Activated T-cell treated with anti-CD3 and anti-CD28 coated beads, Interleukin-2, amount 50 U/mL, for 72 hours (primary cell): ENCODE measurements at places on chromosomes 1 and 21.

GRCh38 chr1:107019166-107019565, 37.3 kb upstream of the PRMT6 start:
- no peak for DNase-seq

DNA sequence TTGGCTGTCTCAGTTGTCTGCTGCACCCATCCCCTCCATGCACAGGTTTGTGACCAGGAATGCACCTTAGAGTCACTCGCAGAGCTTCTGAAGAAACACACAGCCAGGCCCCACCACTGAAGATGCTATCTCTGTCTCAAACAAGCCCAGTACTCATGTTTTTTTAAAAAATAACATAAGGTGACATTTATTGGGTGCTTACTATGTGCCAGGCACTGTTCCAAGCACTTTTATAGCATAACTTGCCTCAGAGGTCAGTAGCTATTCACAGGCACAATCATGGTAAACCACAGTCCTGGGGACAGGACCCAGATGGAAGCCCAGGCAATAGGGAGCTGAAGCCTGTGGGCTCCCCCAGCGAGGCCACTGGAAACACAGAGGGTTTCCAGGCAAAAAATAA, 8.8 kb upstream of the ATP13A2 start:
- DNase-seq, result no peak

DNA sequence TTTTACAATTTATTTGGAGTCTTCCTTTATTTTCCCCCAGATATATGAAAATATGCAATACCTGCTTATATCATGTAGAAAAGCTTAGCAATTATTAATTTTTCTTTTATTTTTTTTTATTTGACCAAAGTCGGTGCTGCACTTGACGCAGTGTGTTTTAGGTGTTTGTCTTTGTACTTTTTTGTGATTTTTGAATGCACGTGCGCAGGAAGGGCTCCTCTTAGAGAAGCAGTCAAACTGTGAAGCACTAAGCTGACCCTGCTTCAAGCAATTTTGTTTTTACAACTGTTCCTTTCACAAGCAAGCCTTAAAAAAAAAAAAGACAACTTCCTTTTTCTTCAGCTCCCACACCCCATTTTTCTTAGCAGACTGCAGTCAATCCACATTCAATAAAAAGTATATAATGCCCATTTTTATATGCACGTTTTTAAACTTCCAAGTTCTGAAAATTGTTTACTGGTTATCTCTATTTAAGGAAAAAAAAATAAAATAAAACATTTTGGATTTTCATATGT, 267.4 kb downstream of the TM2D1 start:
- no peak for DNase-seq

DNA sequence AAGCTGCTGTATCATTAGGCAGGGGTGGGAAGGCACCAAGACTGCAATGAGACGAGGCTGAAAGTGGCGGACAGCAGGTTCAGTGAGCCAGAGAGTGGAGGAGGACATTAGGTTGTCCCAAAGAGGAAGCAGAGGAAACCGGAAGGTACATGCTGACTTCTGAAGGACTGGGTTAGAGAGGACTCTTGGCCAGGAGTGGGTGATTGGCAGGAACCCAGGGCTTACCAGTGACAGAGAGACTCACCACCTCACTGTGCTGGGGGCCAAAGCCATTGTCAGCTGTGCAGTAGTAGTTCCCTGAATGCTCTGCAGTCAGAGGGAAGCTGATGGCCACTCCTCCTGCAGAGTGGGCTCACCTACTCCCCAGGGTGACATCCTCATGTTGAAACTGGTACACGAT, 41.9 kb upstream of the FCRL4 start:
- no peak for DNase-seq

DNA sequence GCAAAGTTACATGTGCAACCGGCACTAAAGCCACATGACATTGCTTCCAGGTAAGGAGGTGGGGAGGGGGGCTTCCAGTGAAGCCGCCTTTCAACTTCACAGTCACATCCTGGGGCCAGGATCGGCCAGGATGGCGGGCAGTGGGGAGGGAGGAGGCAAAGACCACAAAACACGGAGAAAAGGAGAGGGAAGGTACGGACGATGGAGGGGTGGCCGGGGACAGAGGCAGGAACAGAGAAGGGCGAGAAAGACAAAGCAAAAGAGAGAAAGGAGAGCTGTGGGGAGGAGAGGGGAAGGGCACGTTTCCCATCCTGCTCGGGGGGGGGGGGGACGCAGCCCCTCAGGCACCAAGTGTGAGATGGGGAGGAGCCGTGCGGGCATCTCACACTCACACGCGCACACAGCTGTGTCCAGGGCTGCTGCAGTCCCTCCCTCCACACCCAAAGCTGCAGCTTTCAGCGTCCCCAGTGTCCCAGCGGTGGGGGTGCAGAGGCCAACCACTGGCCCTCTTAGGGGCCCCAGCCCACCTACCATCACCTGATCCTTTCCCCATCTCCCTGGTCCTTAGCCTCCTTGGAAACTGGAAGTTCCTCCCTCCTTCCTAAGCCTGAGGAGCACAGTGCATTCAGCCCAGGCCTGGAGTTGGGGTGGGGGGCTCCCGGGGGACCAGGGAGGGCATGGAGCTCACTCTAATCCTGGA, 2.4 kb downstream of the SH2D5 start:
- DNase-seq, result no peak

DNA sequence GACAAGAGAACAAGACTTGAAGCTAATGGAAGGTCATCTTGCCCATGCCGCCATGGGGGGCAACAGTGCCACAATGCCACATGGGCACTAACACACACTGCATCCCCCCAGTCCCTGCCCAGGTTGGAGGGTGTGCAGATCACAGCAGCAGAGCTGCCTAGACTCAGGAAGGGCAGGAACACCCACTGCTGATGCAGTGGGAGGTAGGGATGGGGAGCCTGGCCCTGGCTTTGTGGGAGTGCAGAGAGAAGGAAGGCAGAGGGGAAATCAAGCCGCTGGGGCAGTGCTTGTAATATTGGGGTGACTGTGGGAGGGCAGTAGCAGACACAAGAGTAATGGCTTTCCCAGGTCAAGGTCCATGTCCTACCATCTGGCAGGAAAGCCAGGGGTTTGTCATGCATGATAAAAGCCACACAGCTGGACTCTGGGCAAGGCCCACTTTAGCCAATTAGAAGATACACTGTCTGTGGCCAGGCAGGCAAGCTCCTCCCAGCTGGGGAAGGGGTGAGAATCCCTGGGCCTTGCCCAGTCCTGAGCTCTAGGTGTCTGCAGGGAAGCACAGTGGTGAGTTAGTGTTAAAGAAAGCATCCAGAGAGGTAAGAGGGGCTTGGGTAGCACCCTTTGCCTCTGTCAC, 25.4 kb upstream of the MEF2D start:
- no peak for DNase-seq

- no peak for DNase-seq
Measured at GRCh38 chr1:82463951-82464350, 663.2 kb downstream of the ADGRL2 start.

DNA sequence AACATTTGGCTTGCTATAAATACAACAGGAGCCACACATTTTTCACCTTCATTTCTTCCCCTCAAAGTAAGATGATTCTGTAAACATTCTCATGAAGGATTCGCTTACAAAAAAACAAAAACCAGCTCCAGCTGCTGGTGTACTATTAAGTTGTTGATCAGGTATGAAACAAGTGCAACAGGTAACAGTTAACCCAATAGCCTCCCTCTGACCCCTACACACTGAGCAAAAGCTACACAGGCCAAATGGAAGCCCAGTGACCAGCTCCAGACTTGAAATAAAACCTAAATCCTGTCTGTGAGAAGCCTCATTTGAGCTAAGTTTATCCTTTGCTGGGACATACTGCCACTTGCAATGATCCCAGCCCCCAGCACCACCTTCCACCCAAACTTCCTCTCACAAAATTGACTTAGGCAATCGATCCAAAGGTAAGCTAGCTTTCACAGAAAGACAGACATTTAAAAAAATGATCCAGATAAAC, 991 bp downstream of the TIAM1 start:
- no peak for DNase-seq

- DNase-seq, result no peak
Measured at GRCh38 chr1:31757204-31757679, 6.9 kb downstream of the ADGRB2 start.

GRCh38 chr21:24577301-24577700, 1030.0 kb downstream of the MRPL39 start:
- no peak for DNase-seq

- no peak for DNase-seq
Measured at GRCh38 chr1:218787826-218788225, 385.9 kb upstream of the LYPLAL1 start.

DNA sequence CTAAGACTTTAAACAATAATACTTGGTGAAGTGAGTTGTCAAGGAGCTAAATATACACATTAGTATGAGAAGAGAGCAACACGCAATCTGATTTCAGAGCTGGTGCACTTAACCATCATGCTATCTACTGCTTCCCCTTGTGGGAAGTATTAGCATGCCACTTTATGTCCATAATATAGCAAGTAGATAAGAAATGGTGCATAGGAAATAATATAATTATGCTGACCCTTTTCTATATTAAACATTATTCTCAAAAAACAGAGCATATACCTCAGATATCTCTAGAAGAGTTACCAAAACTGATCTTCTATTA, 63.4 kb downstream of the MAGI3 start:
- no peak for DNase-seq

DNA sequence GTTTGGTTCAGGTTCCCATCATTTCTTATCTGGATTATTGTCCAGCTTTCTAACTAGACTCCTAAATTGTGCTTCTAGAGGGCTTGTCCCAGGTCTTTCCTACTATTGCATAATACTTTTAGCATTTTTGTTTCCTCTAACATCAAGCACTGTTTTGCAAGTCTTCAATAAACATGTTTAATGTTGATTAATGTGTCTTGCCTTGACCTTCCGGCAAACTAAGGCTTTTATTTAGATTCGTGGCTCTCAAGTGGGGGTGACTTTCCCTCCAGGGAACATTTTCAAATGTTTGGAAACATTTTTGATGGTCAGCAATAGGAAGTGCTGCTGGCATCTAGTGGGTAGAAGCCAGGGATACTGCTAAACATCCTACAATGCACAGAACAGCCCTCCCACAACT, 90.7 kb downstream of the RPE65 start:
- DNase-seq, result no peak

- no peak for DNase-seq
Measured at GRCh38 chr1:65247419-65248359, 61.7 kb upstream of the DNAJC6 start.

GRCh38 chr1:115056395-115056798, 26.8 kb downstream of the TSHB start:
- DNase-seq, result no peak

DNA sequence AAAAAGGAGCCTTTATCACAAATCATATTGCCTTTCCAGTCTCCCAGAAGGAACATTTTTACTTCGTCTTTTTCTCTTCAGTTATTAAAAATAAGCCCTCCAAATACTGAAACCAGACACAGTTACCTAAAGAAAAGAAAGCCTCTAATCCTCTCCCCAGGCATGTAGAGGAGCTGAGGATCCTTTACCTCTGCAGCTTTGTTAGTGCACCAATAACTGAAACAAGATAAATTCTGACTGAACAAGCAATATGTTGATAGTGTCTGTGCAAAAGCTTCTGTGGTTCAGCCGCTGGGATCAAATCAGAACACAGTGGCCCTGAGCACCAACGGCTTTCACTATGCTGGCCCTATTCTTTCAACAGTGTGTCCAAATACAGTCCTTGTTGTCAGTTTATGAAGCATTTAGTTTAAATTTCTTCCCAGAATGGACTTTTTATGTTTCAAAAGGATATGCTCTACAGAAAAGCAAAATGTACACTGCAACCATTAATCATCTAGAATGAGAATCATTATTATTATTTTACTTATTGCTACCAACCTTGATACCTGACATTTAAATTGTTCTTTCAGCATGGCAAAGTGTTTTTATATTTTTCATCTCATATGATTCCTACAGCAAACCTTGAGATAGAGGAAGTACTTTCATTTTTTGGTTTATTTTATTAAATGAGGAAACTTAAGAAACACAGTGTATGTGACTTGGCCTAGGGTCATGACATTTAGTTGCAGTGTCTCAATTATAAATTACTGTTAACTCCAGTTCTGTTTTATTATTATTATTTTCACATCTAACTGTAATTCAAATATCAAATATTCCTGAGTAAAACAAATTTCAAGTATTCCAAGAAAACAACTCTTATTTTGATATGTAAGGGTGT, 217.9 kb downstream of the NEGR1 start:
- no peak for DNase-seq

GRCh38 chr1:236301080-236301957, 19.6 kb upstream of the ERO1B start:
- no peak for DNase-seq

DNA sequence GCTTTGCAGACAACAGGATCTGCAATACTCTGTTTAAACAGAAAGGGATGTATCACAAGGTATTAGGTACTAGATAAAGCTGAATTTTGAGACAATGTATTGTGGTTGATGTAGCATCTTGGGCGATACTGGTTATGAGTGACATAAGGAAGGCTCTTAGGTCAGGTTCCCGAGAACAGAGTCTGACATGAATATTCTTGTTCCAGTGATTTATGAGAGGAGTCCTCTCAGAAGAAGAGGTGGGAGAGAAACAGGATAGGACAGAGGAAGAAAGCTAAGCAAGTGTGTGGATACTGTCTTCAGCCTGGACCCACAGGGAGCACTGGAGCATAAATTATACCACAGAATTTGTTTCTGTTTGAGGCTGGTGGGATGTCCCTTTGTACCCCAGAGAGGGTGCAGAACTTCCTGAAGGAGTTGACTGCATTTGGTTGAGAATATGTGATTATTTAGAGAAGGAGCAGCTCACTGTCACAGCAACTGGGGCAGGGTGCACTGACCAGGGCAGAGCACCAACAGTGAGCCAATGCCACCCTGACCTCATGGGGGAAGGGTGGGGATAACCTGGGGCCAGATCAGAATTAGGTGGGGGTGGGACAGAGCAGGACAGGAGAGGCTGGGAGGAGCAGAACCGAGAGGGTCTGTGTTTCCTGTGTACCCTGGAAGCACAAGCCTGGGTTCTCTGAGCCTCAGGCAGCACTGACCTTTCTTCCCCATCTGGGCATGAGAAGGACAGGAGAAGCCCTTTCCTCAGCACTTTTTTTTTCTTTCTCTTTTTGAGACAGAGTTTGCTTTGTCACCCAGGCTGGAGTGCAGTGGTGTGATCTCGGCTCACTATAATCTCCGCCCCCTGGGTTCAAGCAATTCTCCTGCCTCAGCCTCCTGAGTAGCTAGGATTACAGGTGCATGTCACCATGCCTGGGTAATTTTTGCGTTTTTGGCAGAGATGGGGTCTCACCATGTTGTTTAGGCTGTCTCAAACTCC, 36.3 kb upstream of the SLC6A9 start:
- DNase-seq, result no peak

DNA sequence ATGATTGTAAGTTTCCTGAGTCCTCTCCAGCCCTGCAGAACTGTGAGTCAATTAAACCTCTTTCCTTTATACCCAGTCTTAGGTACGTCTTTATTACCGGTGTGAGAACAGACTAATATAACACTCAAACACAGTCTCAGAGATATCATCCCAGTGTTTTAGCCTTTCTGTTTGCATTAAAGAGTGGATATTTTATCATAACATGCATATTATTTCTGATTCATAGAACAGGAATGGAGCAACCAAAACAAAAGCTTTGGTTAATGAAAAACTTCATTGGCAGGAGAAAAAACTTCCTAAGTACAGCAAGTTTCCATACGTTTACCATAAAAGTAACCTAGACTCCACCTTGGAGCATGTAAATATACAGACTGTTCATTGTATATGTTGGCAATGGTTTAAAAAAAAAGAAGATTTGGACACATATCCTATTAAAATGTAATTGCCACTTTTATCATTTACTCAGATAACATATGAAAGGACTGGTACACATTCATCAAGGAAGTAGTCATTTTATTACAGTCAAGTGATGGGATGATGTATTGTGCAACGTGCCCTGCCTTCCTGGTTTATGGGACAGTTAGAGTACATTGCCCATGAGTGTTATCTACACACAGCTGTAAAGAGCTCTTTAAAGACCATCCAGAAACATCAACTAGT, 144.8 kb downstream of the ETS2 start:
- no peak for DNase-seq
